Head of caudate nucleus (tissue), 42 donors: ENCODE measurements at places on chromosomes 11 and 22.

- no peak for DNase-seq
Measured at GRCh38 chr22:19896665-19897355, 42.1 kb upstream of the GNB1L start.

DNA sequence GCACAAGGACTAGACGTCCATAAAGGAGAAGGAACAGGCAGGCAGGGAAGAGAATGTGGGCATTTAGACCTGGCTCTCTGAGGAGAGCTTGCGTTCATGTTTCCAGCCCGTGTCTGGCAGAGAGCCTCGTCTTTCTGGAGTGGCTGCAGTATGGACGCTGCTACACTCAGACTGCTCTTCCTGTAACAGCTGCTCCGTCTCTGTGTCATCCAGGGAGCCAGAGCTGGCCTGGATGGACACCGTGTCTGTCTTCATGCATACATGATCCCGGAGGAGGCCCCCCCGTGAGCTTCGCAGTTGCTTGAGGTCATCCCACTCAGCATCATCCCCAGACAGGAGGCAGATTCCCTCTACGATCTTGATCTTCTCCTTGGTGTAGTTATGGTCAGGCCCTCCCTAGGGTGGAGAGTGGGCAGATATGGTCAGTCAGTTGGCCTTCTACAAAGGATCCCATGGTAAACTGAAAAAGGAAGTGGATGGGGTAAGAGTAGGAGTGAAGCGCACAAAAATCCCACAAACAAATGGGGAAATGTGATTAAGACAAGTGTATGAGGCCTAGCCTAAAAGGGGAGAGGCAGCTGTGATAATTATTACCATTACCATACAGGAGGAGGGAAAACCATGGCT is 13.0 kb upstream of the CKAP5 start:
- no peak for DNase-seq

GRCh38 chr11:14418801-14419417 is 59.9 kb upstream of the RRAS2 start:
- DNase-seq = no peak

DNA sequence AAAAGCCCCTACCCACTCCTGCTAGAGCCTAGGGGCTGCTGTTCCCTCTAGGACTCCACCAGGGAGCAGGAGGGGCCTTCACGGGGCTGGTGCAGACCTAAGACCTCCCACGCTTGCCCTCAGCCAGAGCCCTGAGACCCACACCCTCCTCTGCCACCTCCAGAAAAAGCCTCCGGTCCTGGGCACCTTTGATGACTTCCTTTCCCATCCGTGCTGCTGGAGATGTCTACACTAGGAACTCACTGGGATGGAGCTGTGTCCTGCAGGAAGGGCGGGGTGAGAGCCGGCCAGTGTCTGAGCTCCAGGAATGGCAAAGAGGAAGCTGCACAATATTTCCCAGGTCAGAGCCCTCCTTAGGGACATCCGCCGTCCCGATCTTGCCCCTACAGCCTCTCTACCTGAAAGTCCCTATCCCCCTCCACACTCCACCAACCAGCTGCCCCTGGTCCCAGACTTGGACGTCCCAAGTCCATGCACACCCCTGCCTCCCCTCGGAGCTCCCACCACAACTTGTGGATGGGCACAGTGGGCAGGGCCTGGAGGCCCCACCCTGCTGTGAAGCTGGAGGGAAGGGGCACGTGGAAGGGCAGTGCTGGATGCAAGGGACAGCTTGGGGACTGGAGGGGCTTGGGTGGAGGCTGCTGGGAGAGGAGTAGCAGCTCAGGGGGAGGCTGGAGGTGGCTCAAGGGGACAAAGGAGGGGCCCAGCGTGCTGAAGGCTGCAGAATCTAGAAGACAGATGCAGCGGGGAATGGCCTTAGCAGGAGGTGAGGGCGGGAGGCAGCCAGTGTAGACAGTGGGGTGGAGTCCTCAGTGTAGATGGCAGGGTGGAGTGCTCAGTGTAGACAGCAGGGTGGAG is 13.5 kb upstream of the LRP5 start:
- DNase-seq = no peak

- no peak for DNase-seq
Measured at GRCh38 chr22:42747701-42748513, 27.2 kb upstream of the A4GALT start.

DNA sequence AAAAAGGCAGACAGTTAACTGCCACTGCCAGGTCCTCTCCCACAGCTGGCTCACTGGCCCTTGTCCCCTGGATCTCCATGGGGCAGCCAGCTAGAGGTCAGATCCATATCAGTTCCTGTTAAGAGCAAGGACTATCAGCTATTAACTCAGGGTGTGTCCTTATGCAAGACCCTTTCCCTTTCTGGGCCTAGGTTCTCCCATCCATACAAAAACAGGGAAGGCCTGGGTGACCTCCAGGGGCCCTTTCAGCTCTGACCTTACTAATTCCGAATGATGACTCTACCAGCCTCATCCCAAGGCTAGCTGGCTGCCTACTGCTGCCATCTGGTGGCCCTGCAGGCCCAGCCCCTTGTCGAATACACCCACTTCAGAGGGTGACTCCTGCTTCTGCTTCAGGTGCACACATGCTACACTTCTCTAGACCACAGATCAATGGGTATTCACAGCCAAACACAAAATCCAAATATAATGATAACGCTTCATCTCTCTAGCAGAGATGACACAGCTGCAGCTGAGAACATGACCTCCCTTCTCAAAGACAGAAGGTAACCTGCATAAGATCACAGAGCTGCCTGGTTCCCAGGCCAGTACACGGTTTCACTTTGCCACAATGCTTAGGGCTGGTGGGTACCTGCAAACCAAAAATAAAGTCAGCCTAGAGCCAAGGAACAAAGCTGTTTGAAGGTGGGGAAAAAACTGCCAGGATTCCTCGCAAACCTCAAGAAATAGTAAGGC is 34.1 kb downstream of the SERGEF start:
- DNase-seq = peak; percentile 75

DNA sequence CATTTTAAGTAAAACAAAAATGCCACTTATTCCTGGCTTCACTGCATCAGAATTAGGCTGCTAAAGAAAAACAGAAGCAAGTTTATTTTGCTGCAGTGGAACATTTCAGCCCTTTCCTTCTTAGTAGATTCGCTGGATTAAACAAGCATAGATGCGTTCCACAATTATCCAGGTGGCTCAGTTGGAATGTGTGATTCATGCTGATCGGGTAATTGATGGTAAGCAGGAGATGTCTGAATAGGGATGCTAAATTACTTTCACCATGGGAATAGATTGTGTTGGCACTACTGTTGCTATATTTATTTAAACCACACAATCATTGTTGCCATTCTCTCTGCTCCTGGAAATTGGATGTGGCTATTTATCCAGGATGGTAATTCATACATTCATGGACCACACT is 440.1 kb upstream of the DDI1 start:
- no peak for DNase-seq

GRCh38 chr22:37371491-37371890 is 55.8 kb downstream of the ELFN2 start:
- DNase-seq = no peak
